ENCODE measurements at places on chromosomes 1 and 21.

DNA sequence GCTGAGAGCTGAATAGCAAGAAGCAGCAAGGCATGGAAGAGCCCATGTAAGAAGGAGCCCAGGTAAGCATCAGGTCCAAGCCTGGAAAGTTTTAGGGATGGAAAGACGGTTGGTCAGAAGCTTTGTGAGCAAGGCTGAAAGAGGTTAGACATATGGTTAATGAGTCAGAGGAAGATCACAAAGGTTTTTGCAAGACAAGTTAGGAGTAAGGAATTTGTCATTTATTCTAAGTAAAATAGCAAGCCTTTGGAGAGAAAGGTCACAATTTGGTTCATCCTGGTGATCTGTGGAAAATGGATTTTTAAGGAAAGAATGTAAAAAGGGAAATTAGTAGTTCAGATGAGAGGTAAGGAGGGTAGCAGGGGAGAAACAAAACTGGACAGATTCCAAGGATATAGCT is 106.7 kb downstream of the DPYD start:
- no peak for DNase-seq

DNA sequence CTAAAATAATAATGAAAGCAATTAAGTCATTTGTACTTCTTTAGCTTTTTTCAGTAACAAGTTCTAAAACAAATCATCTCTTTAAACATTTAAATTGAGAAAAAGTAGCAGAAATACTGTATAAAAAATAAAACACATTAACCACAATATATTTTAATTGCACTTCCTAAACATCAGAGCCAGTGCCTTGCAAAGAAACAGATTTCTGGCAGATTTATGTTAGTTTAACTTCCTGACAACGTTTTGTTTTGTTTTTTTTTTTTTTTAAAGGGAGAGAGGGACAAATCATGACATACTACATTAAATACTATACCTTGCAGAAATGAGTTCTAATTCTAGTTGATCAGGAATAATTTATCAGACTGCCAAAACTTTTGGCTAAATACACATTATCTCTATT is 11.2 kb downstream of the TMEM59 start:
- DNase-seq = no peak

- DNase-seq = no peak
Measured at GRCh38 chr21:15353546-15353945, 288.7 kb upstream of the NRIP1 start.

DNA sequence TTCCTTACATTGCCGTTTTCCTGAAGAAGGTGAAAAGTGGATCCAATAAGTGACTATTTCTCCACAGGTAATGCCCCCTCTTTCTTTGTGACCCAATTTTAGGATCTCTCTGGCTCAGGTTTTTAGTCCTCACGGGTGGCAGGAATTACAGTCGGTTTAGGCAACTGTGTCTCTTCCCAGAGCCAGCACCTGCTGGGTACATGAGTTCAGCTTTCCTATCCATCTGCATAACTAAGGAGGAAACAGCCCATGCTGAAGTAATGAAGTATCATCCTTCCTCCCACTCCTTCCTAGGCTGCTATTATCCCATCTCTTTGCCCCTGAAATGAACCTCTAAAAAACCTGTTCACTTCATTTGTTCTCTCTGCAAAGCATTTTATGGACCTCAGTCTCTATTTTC is 544.6 kb downstream of the NEGR1 start:
- DNase-seq = no peak

DNA sequence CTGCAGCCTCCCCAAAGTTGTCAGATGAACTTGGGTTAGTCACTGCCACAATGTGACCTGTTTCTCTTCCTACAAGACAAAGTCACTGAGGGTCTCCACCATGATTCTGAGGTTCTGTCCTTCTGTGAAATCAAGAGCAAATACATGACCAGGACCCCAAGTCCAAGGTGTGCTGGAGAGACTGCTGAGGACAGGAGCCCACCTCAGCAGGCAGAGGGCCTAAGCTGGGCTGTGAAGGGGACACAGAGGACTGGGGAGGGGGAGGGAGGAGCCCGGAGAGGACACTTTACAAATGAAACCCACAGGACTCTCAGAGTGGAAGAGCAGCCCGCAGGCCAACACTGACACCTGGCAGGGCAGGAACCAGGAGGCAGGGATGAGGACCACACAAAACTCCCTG is 3.3 kb downstream of the PGLYRP3 start:
- DNase-seq = no peak

- no peak for DNase-seq
Measured at GRCh38 chr1:227899820-227900449, 47.8 kb downstream of the WNT9A start.

DNA sequence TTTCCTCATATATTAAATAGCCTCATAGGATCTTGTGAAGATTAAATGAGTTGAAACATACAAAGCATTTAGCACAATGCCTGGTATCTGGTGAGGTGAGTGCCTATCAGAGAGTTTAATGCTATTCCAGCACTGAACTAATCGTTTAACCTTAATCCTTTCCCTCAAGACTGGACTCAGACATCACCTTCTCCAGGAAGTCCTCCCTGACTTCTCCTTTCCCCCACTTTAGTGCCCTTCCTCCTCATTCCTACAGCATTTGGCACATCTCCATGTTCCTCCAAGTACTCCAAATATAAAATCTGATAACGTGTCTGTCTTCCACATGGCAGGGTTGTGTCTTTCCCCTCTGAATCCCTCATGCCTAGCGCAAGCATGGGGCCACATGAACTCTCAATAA is 59.8 kb downstream of the ZSCAN20 start:
- no peak for DNase-seq

GRCh38 chr1:189350983-189351616 is 1126.6 kb downstream of the BRINP3 start:
- DNase-seq = no peak

DNA sequence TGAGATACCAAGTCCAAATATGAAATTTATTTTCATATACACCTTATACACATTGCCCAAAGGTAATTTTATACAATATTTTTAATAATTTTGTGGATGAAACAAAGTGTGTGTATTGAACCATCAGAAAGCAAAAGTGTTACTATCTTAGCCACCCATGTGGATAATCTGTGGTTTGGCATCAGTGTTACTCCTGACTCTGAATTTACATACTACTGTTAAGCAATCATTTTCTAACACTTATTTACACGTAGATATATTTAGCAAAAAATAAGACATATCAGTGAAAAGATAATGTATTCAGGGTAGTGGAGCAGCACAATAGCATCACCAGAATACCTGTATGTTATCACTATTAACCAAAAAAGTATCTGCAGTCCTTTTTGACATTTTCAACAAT is 23.8 kb downstream of the DENND2D start:
- DNase-seq = no peak

DNA sequence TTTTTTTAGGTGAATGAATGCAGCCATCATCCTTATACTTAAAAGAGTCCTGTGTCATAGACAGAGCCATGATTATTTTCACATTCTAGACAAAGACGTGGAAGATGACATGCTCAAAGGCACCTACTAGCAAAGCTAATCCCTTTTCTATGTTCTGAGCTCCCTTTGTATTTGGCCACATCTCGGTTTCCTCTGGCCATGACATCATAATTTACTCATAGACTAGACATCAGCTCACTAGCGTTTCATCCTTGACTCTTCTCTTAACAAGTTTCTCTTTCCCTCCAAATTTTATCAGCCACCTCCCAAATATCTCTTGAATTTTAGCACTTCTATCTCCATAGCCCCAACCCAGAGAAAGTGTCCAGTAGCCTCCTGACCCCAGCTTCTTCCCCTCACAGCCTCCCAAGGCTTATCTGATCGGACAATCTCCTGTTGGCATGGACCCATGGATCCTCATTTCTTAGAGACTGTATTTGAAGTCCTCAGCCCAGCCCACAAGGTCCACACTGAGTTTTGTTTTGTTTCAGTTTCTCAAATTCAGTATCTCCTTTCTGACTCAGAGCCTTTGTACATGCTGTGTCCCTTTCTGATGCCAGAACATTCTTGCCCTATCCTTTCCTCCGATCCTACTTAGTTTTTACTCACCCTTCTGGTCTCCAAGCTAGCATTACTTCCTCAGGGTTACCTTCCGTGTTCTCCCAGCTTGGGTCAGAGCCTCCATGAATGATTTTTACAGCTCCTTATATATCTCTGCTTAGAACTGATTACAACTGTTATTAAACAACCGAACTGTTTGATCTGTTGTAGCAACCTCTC is 33.0 kb upstream of the EPS8L3 start:
- no peak for DNase-seq

DNA sequence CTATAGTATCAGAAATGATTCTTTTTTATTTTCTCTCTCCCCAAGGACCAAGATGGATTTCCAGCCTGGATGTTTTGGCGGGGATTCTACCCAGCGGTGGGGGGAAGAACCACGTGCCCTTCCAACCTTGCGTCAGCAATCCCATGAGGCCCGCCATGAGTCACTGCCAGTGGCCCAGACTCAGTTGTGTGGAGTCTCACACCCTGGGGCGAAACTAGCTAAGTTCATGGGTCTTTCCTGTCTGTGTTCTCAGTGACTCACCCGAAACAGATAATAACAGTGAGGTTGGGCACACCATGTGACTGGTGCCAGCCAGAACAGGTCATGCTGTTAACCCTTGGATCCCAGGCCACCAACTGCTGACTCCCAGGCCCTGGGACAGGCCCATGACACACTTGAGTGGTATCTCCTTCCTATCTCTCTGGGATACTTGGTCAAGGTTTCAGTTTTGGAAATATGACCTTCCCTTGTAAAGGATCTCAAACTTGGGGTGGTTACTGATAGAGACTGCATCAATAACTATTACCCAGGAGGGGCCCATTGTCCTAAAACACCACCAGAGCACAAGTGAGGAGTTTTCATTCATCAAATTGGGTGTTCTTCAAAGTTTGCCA is 98.0 kb upstream of the DUSP10 start:
- DNase-seq = peak; percentile 68

- no peak for DNase-seq
Measured at GRCh38 chr1:179888071-179888470, 6.0 kb downstream of the TOR1AIP1 start.

GRCh38 chr1:35451125-35451528 is 106.1 kb downstream of the KIAA0319L start:
- DNase-seq = peak; percentile 53

GRCh38 chr21:44952929-44953627 is 13.2 kb downstream of the SLX9 start:
- DNase-seq = no peak

DNA sequence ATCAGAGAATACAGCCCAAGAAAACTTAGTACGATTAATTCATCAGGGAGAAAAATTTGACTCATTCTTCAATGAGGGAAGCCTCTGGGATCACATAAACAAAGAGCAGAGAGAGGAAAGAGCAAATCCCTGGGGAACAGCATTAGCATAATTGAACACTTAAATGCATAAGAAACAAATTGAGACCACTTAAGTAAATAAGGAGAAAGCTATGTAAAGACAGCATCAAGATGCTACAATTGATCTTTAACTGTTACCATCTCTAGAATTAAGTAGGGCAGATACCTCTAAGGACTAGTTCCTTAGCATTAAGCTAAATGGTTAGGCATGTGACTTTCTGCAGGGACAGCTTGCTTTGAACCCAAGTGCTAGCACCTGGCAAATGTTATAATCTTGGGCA is 265.1 kb upstream of the NEGR1 start:
- no peak for DNase-seq

DNA sequence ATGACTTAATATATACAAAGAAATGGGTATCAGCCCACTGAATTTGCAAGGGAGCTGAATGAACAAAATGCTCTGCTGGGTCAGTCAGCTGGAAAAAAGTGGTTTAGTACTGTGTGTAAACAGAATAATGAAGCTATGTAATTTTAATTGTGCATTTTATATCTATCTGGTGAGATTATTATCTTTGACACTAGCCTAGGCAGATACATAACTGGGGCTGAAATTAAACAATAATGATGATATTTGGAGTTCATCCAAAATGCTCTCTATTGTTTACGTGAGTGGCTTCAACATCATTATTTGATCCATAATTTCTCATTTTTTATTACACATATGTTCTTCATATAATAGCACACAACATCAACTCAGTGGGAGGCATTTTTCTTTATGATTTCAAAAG is 208.5 kb upstream of the SNX7 start:
- DNase-seq = no peak

DNA sequence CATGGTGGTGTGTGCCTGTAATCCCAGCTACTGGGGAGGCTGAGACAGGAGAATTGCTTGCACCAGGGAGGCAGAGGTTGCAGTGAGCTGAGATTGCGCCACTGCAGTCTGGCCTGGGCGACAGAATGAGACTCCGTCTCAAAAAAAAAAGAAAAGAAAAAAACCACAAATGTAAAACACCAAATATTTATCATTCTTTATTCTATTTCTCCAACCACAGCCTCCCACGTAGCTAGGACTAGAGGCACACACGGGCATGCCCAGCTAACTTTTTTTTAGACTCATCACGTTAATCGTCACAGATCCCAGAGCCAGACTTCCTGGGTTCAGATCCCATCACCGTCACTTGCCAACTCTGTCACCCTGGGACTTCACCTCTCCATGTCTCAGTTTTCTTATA is 13.5 kb downstream of the DNAJC16 start:
- no peak for DNase-seq

GRCh38 chr21:27564684-27565301 is 597.9 kb upstream of the ADAMTS5 start:
- DNase-seq = no peak

DNA sequence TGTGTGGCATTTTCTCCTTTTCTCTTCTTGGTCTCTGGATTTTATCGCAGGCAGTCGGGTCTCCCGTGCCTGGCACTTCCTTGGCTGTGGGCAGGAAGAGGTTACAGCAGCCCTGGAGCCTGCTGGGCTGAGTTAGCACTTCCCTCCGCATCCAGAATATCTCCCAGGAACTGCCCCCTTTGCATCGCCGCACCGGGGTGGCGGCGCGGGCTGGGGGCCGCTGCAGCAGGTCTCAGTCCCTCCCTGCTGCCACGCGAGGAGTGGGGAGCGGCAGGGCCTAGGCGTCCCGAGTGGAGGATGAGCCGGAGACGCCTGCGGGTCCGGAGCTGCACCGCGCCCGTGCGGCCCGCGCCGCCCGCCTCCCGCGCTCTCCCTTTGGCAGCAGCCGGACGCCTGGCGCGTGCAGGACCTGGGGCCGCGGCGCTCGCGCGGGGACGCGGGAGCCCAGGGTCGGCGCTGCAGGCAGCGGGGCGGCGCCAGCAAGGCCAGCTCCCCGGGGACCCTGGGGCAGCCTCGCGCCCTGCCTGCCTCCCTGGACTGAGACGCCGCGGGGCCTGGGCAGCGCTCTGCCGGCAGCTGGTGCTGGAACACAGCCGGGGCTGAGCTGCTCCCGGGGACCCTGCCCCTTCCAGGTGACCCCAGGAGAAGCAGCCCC is 192.8 kb downstream of the PRDM2 start:
- DNase-seq = no peak

- DNase-seq = no peak
Measured at GRCh38 chr1:229596925-229597699, 28.8 kb downstream of the TAF5L start.

DNA sequence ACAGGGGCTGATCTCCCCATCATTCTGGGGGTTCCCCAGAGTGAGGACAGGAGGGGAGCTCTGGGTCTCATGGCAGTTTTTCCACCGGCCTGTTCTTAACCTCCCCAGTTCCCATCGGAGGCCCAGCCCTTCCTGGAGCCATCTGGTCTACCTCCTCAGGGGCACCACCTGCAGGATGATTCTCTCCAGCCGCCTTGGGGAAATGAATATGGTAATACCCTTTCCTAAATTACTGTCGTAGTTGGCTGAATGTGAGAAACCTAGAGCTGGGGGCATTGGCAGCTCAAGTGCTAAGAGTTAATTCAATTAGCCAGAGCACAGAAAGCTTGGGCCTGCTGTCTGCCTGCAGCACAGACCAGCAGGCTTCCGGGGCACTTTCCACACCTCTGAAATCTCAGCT is 64.9 kb downstream of the TAS1R2 start:
- DNase-seq = no peak
